ENCODE measurements at places on chromosomes 7 and 10.

DNA sequence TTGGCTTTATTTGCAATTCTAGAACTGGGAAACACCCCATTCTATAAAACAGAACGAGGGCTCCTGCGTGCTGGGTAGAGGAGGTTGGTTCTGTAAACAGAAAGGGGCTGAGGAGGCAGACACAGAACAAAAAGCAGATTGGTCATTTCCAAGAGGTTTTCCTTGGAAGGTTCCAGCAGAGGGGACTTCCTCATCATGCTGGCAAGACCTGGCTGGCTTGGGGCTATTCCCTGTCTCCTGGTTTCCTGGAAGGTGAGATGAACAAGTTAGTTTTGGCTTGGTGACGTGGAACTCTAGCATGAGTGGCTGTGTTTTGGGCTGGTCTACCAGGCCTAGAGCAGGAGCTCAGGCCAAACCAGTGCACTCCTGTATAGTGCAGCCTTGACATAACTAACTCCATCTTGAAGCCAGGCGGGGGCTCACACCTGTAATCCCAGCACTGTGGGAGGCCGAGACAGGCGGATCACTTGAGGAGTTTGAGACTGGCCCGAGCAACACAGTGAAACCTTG, 26.1 kb upstream of the DNAJB6 start:
- DNase-seq = peak; percentile 68

DNA sequence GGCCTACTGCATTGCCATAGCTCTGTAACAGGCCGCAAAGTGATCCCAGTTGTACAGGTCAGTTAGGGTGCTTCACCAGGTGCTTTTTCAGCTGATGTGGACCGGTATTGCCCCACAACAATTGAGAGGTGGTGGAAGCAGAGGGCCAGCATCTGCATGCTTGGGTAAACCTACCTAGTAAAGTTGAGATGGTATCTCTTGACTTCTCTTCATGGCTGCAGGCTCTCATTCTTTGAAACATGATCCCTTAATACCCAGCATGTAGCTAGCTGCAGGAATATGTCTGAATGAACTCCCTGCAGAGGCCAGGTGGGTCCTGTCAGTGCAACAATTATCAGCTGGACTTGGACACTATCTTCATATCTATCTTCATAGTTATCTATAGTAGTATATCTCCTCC, 60.7 kb upstream of the CCDC6 start:
- DNase-seq = peak; percentile 72

- no peak for DNase-seq
Measured at GRCh38 chr10:6929148-6929830, 349.2 kb upstream of the PRKCQ start.

GRCh38 chr10:126905776-126906703, 812 bp downstream of the DOCK1 start:
- DNase-seq = peak; percentile 82

- DNase-seq = no peak
Measured at GRCh38 chr7:30136117-30136731, 1.4 kb downstream of the MTURN start.

DNA sequence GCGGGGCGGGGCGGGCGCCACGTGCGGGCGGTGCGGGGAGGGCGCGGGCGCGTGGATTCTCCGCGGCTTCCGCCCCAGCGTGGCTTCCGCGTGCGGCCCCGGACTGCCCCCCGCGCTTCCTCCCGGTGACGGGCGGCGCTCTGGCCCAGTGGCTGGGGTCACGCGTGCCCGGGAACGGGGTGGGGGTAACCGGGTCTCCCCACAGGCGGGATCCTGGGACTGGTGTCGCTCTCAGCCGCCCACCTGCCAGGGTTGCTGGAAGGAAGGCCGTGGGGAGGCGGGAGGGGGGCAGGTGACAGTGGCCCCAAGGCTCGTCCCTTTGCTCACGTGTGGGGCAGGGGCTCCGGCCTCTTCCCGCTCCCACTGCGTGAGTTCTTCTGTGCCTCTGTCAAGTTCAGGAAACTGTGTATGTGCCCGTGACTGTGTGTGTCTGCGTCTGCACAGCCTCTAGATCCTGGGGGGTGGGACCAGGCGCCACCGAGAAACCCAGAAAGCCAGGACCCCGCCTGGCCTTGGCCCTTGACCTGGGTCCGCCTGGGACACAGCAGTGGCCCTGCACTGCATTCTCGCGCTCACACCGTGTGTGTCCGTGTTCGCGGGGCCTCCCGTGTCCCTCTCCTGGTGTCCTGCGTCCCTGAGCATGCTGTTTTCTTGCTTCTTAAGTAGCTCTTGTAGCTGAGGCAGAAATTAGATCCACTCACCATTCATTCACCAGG, 919 bp downstream of the MAFK start:
- DNase-seq = peak; percentile 64

DNA sequence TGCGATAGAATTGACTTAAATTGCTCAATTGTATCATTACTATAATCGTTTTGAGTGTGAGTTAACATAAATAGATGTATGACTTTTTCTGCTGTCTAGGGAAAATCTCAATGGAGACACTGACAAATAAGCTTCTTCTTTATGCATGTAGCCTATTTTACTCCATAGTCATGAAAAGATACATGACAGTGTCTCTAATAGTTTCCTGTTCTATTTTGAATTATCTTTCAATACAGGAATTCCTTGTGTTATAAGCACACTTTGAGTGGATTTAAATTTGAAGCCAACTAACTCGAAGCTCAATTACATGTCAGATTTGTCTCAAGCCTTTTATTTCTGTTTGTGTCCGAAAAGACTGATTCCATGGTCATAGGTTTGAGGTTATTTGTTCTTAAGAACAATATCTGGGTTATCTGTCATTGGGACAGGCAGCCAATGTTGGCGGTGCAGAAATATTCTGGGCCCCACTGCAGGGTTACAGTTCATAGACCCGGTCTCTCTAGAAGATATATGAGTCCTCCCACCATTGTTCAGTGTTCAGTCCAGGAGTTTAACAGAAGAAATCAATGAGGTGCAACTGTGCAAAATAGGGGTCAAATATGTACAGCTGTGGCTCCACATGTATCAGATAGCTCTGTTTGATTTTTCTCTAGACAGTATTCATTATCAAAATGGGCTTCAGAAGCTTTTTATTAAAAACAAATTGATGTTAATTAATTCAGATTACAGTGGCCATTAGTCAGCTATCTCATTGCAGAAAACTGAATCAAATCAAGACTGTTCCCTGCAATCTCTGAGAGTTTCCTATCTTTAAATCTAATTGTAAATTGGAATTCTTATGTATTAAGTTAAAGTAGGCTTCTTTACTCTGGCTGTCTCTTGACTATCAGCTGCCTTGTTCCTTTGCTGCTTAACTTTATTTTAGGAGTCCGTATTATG, 1238.8 kb downstream of the NXPH1 start:
- no peak for DNase-seq

- DNase-seq = peak; percentile 56
Measured at GRCh38 chr7:99098824-99099498, 44.9 kb downstream of the SMURF1 start.

GRCh38 chr10:96411716-96412320, 53.0 kb upstream of the OPALIN start:
- DNase-seq = peak; percentile 18

DNA sequence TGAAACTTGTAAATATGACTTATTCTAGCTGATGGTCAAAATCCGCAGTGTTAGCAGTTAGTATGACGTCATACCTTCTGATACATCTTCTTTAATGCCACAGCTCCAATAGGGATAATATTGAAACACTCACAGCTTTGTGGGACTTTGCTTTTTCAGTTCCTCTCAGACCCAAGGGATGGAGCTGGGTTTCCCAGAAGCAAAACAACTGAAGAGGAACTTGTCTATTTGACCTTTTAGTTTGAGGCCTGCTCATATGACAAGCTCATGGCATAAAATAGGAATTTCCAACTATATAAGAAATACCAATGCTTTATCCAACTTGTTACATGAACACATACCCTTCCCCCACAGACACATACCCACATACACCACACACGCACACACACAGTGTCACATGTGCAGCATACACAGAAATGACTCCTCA, 31.6 kb upstream of the C10orf67 start:
- DNase-seq = no peak

- DNase-seq = peak; percentile 82
Measured at GRCh38 chr10:97685395-97685958, 1.6 kb downstream of the AVPI1 start.

DNA sequence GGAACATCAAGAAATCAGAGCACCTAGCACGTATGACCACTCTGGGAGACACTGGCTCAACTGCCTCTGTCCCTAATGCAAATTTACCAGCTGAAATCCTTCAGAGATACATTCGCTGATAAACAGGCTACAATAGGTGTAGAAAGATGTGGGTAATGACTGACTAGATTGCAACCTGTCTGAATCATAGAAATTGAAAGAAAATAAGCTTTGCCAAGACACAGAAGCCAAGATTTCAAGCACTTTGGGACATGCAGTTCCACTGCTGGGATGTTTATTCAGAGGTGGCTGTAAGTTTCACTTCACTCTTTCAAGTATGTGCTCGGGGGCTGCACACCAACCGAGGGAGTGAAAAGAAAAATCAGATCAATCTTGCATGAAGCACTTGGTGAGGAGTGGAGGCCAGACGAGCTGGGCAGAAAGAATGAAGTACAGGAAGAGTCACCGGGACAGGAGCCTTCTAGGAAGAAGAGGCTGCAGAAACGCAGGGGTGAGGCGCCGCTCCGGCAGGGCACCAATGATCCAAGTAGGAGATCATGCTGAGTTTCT, 276.7 kb downstream of the PARD3 start:
- DNase-seq = peak; percentile 57

- DNase-seq = no peak
Measured at GRCh38 chr10:47261556-47261955, 38.4 kb upstream of the GDF10 start.

DNA sequence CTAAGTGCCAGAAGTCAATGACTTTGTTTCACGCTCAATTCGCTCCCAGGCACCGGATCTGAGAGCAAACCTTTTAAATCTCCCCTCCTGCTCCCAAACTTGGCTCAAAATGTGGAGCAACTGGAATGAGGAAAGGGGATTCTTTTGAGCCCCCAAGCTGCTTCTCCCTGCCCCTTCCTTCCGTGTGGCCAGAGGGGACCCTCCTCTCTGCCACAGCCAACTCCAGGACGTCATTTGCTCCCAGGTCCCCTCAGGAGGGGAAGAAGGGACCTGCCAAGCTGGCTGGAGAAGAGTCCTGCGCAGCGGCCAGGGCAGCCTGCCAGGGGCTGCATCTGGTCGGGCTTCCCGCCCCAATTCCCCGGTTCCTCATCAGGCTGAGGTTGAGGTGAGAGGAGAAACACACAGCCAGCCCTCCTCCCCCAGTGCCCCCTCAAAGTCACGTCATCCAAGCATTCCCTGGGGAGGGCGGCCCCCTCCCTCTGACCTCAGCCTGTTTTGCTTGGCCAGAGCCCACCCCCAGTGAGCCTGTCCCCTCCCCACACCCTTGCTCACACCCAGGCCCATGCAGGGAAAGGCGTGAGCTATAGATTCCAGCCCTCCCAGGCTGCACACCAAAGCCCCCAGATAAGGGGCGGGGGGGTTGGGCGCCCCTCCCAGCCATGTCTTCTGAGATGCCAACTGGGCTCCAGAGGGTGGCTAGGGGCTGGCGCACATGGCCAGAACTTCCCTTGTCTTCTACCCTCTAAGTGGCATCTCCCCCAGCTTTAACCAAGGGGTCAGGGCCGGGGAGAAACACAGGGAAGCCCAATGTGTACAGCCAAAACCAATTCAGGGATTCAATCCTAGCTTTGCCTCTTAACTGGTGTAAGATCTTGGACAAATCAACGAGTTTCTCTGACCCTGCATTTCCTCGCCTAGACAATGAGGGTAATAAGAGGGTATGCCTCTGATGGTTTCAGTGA, 35.0 kb downstream of the SH3PXD2A start:
- peak; percentile 51 for DNase-seq
